ENCODE measurements at places on chromosomes 4 and X.

DNA sequence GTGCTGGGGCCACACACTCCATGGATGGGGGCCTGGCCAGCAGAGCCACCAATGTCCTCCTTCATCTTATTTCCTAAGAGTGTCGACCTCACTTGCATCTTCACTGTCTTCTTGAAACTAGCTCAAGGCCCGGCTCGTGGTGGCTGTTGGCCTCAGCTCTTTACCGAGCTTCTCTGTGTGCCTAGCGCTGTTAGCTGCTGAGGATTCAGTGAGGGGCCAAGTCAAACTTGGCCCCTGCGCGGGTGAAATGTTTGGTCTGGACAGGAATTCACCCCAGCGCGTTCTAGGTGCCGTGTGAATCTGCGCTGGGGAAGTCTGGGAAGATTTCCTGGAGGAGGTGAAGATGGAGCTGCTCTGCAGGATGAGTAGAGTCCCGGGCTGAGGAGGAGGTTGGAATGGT, 8.5 kb downstream of the SORCS2 start:
- DNase-seq, result no peak

DNA sequence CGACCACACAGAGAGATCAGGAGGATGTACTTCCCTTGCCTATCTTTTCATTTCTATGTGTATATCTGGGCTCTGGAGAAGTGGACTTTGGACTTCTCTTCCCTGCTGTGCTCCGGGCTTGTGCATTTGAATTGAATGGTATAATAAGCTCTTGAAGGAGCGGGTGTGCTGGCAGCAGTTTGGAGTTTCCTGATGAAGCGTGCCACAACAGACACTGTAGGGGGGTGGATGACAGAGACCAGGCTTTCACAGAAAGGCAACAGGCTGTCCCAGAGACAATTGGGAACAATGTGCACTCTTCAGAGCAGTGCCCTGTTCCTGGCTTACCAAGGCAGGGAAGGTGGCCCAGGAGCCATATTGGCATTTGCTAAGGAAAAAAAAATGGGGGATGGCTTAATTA, 170.1 kb downstream of the FRMPD4 start:
- no peak for DNase-seq

- no peak for DNase-seq
Measured at GRCh38 chrX:136827026-136827425, 46.3 kb upstream of the ARHGEF6 start.

DNA sequence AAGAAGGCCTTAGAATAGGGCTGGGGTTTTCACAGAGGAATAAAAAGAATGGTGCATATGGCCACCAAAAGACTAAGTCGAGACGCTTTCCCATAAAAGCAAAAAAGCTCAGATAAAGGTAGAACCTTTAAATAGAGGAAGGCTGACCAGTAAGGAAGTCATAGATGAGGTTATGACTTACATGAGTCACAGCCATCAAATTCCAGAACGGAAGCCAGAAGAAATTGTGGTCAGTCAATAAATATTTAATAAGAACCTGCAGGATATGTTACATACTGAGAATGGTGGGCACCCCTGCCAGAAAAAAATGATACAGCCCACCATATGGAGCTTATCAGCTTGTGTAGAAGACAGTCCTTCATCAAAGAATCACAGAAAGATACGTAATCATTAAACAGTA, 120.1 kb downstream of the MANBA start:
- no peak for DNase-seq

GRCh38 chr4:145034727-145035211, 63.2 kb downstream of the ANAPC10 start:
- no peak for DNase-seq

GRCh38 chr4:76504613-76505465, 69.8 kb downstream of the SHROOM3 start:
- no peak for DNase-seq

GRCh38 chr4:64062991-64063390, 346.3 kb downstream of the TECRL start:
- DNase-seq, result no peak

DNA sequence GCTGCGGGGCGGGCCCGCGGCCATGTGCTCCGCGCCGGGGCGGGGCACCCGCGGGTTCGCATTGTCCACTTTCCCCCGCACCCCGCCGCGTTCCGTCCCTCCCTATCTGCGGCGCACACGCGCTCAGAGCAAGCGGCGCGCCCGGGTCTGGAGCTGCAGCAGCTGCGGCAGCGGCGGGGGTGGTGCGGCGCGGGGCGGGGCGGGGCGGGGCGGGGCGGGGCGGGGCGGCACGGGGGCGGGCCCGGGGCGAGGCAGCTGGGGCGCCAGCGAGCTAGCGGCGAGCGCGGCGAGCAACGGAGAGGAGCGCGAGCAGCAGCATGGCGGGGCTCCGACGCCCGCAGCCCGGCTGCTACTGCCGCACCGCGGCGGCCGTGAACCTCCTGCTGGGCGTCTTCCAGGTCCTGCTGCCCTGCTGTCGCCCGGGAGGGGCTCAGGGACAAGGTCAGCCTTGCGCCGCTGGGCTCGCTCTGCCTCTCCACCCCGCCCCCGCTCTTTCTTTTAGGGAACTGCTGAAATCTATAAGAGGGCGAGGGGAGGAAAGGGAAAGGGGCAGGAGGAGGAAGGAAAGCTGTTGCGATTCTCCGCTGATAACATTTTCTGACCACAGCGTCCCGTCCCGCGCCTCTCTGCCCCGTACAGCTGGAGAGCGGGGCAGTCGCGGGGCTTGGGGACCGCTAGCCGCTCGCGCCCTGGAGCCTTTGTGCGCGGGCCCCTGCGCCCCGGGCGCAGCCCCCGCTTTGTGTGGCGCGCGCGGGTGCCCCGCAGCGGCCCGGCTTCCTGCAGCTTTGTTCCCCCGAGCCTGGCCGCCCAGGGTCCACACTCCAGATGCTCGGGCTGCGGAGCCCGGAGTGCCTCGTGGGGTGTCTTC, at the start of gene TMEM131L:
TMEM131L (plus strand) TSS at position 280 of the 868 bp plus-strand sequence; CDS start at position 318, 38 bp downstream.
- peak; percentile 89 for DNase-seq

GRCh38 chr4:127491571-127491970, 141.2 kb upstream of the INTU start:
- no peak for DNase-seq

- DNase-seq, result peak; percentile 40
Measured at GRCh38 chr4:148054275-148054674, 322.4 kb downstream of the ARHGAP10 start.
